ENCODE measurements at places on chromosomes 11 and 22.
A peak's percentile ranks its signal among the peaks of the same experiment; 100 is the strongest.

GRCh38 chr11:71580057-71581003, 2.3 kb downstream of the KRTAP5-11 start:
- no peaks in the 10 kb centered on the region for H3K27me3 ChIP-seq
- no peaks in the 10 kb centered on the region for H3K4me1 ChIP-seq
- H3K27ac ChIP-seq = no peak overlapping the region

- no peaks in the 10 kb centered on the region for H3K4me1 ChIP-seq
- no peak for DNase-seq
Observed at GRCh38 chr11:126863294-126863997, 137.1 kb downstream of the KIRREL3 start.

DNA sequence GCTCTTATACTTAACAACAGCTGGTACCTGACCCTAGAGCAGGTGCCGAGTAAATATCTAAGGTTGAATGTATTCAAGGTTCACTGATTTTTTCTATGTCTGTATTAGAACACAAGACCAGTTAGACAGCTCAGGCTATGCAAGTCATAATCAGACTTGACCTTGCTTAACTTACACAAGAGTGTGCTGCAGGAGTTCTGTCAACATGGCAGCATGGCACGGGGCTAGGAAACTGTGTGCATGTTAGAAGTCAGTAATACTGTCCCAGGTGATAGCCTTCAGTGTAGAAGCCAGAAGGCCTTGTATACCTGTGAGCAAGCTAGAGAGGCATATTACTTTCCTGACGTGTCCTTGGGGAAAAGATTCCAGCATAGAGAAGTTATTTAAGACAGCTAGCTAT, 253.1 kb downstream of the FAT3 start:
- H3K27ac ChIP-seq = no peak overlapping the region
- H3K27me3 ChIP-seq = no peaks in the 10 kb centered on the region
- no peaks in the 10 kb centered on the region for H3K4me1 ChIP-seq
- no peaks in the 10 kb centered on the region for H3K36me3 ChIP-seq

- no peak overlapping the region for H3K27ac ChIP-seq
- no peak for DNase-seq
- H3K36me3 ChIP-seq = no peaks in the 10 kb centered on the region
- no peaks in the 10 kb centered on the region for H3K27me3 ChIP-seq
Observed at GRCh38 chr11:47033439-47033838, 96.9 kb downstream of the CSTPP1 start.

DNA sequence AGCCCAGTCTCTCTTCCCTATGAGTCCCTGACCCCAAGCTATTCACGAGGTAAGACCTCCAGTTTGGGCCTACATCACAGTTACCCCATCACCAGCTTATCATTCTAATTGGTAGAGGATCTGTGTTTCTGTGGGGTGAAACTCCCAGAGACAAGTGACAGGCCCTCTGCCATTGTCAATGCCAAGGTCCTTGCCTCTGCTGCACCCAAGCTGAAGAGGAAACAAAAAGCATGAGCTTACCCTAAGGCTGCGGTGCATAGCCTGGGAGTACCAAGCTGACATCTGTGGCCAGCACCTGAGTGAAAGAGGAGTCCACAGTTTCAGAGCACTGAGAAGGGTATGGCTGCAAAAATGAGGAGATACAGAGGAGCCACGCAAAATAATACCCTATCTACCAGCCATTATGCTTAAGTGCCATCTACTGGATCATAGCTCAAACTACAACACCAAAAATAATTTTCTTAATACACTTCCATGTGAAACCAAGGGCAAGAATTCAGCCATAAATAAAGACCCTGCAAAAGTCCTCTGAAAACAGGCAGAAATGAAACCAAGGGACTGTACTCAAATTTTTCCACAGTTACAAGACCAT, 62.3 kb upstream of the ANO5 start:
- H3K27ac ChIP-seq = no peak overlapping the region
- DNase-seq = no peak
- no peaks in the 10 kb centered on the region for H3K4me1 ChIP-seq
- no peaks in the 10 kb centered on the region for H3K36me3 ChIP-seq

- H3K4me1 ChIP-seq = no peaks in the 10 kb centered on the region
- H3K4me3 ChIP-seq = no peak overlapping the region
- no peak for DNase-seq
- no peaks in the 10 kb centered on the region for H3K36me3 ChIP-seq
- H3K27ac ChIP-seq = no peak overlapping the region
- peaks cover 4% of the 10 kb centered on the region for H3K27me3 ChIP-seq
Observed at GRCh38 chr11:34583818-34584217, 37.1 kb upstream of the EHF start.

- H3K4me1 ChIP-seq = no peaks in the 10 kb centered on the region
- H3K27me3 ChIP-seq = peaks cover 6% of the 10 kb centered on the region
- no peaks in the 10 kb centered on the region for H3K36me3 ChIP-seq
- no peak overlapping the region for H3K27ac ChIP-seq
Observed at GRCh38 chr11:45708887-45709663, 43.7 kb upstream of the CHST1 start.

DNA sequence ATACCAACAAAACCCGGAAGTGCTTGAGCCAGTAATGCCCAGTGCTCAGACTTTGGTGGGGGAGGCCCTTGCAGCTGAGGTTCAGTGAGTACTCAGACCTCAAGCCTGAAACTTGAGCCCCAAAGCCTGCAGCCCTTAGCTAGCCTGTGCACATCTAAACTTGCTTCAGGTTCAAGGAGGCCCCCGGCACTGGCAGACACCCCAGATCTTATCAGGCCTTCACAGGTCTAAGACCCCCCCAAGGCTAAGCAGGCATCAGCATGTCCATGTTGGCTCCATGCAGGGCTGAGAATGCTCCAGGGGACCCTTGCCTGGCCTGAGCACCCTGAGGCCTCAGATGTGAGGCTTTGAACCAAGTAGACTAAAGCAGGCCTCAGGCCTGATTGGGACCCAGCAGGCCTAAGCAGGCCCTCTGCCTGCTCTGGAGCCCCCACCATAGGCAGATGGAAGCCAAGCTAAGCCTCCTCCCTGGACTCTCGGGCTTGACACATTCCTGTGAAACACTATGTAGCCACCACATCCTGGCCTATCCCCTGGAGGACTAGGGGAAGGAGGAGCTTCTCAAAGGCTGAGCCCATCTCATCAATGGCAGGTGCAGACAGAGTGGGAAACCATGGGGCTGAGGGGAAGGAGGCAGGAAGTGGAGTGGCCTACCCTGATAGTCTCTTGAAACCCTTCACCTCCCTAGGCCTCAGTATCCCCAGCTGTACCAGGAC, 1.2 kb upstream of the CASTOR1 start:
- H3K36me3 ChIP-seq = peaks cover 39% of the 10 kb centered on the region
- peaks cover 24% of the 10 kb centered on the region for H3K4me1 ChIP-seq
- H3K4me3 ChIP-seq = peak overlapping the region; percentile 67
- peak overlapping the region; percentile 44 for H3K27ac ChIP-seq
- no peak for DNase-seq
- no peaks in the 10 kb centered on the region for H3K27me3 ChIP-seq

GRCh38 chr11:108224366-108224765, 1.5 kb downstream of the ATM start:
- H3K4me1 ChIP-seq = peaks cover 18% of the 10 kb centered on the region
- peaks cover 9% of the 10 kb centered on the region for H3K36me3 ChIP-seq
- H3K27ac ChIP-seq = peak overlapping the region; percentile 99

DNA sequence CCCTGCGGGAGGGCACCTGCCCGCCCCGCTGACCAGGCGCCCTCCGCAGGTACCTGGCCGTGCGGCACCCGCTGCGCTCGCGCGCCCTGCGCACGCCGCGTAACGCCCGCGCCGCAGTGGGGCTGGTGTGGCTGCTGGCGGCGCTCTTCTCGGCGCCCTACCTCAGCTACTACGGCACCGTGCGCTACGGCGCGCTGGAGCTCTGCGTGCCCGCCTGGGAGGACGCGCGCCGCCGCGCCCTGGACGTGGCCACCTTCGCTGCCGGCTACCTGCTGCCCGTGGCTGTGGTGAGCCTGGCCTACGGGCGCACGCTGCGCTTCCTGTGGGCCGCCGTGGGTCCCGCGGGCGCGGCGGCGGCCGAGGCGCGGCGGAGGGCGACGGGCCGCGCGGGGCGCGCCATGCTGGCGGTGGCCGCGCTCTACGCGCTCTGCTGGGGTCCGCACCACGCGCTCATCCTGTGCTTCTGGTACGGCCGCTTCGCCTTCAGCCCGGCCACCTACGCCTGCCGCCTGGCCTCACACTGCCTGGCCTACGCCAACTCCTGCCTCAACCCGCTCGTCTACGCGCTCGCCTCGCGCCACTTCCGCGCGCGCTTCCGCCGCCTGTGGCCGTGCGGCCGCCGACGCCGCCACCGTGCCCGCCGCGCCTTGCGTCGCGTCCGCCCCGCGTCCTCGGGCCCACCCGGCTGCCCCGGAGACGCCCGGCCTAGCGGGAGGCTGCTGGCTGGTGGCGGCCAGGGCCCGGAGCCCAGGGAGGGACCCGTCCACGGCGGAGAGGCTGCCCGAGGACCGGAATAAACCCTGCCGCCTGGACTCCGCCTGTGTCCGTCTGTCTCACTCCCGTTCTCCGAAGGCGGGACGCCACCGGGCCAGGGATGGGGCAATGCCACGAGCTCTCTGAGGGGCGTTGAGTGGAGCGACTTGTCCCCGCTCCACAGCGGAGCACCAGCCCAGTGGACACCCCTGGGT, 1.8 kb downstream of the GALR3 start:
- H3K36me3 ChIP-seq = no peaks in the 10 kb centered on the region
- no peak for DNase-seq
- H3K27ac ChIP-seq = no peak overlapping the region
- no peaks in the 10 kb centered on the region for H3K4me1 ChIP-seq
- no peaks in the 10 kb centered on the region for H3K27me3 ChIP-seq

- no peak for DNase-seq
- H3K4me1 ChIP-seq = no peaks in the 10 kb centered on the region
- no peak overlapping the region for H3K27ac ChIP-seq
- H3K36me3 ChIP-seq = no peaks in the 10 kb centered on the region
Observed at GRCh38 chr22:17250380-17251082, 31.3 kb upstream of the ADA2 start.

DNA sequence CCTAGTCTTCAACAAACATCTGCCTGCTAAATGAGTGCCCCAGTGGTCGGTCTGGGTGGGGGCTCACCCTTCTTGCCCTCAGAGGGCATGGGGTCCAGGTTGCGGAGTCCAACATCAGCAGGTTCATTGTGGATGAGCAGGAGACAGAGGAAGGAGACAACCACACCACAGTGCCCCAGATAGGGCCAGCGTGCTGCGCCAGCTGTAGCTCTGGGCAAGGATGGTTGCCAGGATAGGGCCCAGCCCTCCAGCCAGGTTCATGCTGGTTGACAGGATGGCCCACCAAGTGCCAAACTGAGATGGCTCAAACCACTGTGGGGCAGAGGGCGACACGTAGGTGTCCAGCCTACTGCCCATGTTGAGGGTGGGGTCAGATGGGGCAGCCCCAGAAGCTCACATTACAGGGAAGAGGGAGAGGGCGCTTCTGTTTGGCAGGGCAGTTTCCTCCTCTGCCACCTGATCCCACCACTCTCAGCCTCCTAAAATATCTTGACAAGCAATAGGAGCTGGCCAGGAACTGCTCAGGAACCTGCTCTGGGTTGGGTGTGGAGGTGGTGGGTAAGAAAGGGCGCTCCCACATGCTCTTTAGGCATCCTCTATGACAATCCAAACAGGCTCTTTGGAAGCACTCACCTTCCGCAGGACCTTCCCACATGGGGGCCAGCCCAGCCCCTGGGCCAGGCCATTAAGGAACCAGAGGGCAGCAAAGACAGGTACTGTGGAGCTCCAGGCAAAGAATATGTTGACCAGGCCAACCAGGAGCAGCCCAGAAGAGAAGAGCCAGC, 2.9 kb downstream of the SLC37A4 start:
- H3K4me1 ChIP-seq = peaks cover 18% of the 10 kb centered on the region
- H3K27me3 ChIP-seq = no peaks in the 10 kb centered on the region
- no peak overlapping the region for H3K4me3 ChIP-seq
- no peak overlapping the region for H3K27ac ChIP-seq
- peaks cover 32% of the 10 kb centered on the region for H3K36me3 ChIP-seq

DNA sequence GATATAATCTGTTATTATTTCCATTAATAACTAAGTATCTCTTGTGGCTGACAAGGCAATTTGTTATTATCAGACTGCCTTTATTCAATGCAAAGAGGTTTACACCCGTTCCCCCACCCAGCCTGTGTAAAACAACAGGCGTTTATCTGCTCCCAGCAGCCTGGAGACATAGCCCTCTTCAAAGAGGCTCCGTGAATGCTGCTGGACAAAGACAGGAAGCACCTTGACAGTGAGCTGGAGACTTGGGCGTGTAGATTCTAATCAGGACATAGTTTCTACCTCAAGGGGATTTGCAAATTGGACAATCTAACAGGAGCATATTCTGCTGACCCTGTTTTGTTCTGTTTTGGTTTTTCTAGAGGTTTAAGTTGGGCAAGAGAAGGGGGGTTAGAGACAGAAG, 733.0 kb upstream of the KIRREL3 start:
- DNase-seq = no peak
- no peaks in the 10 kb centered on the region for H3K36me3 ChIP-seq
- no peaks in the 10 kb centered on the region for H3K4me1 ChIP-seq
- no peak overlapping the region for H3K4me3 ChIP-seq
- H3K27me3 ChIP-seq = no peaks in the 10 kb centered on the region

DNA sequence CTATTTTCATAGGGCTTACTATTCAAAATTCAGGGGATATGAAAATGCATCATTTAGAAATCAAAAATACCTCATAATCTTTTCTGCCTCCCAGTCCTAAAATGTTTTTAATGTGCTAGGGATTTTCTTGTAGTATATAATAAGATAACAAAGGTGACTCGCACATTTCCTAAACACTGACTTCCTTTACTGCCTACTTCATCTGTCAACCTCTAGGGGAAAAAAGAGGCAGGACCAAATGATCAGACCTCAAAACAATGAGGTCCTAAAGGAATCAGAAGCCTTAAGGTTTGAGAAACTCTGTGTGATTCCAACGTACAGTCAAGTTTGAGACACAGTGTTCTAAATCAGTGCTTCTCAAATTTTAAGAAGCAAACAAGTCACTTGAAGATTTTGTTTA, 56.1 kb upstream of the POU2AF2 start:
- no peaks in the 10 kb centered on the region for H3K4me1 ChIP-seq
- no peak overlapping the region for H3K4me3 ChIP-seq
- no peaks in the 10 kb centered on the region for H3K27me3 ChIP-seq
- H3K27ac ChIP-seq = no peak overlapping the region

DNA sequence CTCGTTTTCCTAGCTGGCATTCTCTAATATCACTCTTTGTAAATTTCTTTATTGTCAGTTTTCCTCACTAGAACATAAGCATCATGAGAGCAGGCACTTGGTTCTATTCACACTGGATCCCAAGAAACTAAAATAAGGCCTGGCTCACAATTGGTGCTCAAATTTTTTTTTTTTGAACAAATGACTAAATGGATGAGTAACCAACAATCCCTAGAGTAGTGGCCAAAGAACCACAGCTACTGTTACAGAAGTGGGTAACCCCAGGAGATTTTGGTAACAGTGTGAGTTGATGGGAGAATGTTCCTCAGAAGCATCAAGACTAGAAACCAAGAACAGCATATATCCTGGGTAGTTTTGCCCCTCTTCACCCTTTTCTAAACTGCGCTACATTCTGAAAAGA, 572.6 kb downstream of the INSC start:
- DNase-seq = no peak
- H3K36me3 ChIP-seq = no peaks in the 10 kb centered on the region
- no peaks in the 10 kb centered on the region for H3K27me3 ChIP-seq
- no peaks in the 10 kb centered on the region for H3K4me1 ChIP-seq
